NCI-H526 treated with DMSO at 0.1 percent for 48 hours (cell line): ENCODE measurements at places on chromosomes 7 and 10.

DNA sequence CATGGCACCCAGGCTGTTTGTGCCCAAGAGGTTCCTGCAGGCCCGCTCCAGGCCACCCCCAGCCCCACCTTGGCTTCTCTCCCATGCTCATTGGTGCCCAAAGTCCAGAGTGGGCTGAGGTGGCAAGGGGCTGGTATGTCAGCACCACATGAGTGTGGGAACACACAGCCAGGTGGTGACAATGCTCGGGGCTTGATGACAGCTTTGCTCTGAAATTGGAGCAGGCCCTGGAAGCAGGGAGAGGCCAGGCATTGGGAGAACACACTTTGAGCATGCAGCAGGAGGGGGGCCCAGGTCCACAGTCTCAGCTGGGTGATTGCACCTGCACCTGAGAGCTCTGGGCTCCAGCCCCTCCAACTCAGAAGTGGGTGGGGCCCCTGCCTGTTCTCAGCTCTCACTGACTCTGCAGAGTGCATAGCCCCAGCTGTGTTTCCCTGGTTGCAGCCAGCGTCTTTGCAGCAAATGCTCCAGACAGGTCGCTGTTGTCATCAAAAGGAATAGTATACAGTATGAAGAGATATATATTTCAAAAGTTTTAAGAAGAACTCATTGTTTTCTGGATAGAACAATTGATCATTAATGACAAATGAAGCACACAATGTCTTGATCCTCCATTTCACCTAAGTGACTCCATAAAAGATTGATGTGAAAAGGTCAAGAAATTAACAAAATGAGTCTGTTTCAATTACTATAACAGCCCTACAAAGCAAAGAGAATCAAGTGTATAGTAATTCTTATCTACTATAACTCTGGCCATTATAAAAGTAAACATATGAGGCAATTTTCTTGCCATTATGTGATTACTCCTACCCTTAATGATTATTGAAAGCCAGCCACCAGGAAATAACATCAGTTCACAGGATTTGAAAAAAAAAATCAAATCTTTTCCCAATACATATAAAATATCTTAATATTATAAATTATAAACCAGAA, 848.1 kb downstream of the PCDH15 start:
- DNase-seq: no peak

DNA sequence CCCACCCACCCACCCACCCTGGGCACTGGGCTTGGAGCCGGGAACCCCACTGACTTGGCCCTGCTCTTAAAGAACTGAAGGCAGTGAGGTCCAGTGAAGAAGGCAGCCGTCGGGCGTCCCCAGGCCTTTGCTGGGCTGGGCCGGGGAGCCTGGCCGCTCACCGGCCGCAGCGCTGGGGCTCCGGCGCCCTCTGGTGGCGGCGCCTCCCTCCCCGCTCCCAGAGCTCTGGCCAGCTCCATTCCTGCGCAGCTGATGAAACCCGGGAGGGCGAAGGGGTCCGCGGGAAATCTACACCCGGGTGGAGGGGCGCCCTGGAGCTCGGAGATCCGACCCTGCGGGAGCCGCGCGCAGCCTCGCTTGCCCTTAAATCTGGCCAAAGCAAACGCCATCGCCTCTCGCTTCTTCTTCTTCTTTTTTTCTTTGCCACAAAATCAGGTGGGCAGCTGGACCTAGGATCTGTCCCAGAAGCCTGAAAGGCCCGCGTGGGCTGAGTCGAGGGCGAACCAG, 1.7 kb upstream of the CXCL12 start:
- DNase-seq: no peak

GRCh38 chr7:120740348-120740747, 117.6 kb downstream of the TSPAN12 start:
- no peak for DNase-seq

DNA sequence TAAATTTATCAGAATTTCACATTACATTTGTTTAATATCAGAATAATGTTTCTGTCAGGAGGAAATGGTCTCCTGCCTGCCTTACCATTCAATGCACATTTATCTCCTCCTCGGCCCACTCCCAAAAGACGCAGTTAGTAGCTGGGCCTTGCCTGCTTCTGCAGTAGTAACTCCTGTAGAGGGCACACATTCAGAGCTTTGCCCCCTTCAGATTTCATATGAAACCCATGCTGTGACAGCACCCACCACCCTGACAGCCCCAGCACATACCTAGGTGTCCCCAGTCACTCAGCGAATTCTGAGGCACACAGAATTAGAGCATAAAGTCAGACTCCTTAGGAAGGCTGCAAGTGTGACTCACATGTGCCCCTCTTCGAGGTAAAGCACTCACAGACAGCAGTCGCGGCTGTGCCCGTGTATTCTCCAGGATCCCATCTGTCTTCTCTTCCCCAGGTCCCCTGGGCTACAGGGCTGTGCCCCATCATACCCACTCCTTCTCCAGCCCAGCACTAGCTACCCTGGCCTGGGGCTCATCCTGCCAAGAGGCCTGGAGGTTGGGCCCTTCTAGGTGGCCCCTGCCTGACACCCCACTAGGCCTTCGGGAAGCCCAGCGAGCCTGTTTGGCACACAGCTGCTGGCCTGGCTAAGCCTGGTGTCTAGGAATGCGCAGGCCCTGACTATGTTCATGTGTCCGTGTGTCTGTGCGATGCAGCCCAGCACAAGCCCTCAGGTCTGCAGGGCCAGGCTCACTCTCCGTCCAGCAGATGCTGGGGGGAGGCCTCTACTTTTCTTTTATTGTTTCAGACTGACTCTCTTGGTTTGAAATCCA, 4.7 kb upstream of the DEPP1 start:
- no peak for DNase-seq

GRCh38 chr10:79196470-79197461, 128.0 kb downstream of the ZMIZ1 start:
- peak; percentile 14 for DNase-seq

DNA sequence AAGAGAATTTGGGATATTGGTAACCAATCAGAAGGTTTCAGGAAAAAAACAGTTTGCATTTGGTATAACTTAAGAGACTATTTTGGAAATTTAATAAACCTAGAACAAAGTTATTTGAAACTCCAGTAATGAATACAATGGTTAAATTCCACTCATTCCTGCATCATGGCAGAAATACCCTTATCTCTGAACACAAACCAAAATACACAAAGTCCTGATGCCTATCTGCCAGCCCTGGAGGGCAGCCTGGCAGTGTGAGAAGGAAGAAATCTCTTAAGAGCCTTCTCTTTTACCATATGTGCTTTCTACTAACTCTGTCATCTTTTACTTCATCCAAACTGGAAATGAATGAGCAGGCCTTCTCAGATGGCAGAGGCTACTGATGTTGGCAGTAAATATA, 147.1 kb upstream of the LYZL1 start:
- no peak for DNase-seq

- no peak for DNase-seq
Observed at GRCh38 chr7:47407821-47408674, 173.9 kb downstream of the TNS3 start.

DNA sequence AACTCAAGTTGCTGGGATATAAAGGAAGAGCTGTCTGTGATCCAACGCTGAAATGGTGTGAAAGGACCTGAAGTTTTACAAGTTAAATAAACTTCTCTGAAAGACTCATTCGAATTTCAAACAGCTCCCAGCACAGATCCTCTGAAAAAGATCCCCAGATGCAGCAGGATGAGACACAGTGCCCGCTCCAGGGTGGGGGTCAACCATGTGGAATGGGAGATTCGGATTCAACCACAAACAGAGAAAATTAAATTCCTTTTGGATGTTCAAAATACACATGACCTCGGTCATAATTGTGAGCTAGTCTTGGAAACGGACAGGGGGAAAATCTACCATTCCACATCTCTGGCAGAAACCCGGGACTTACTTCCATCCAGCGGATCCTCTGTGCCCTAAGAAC, 119.6 kb downstream of the PRKAG2 start:
- no peak for DNase-seq

GRCh38 chr7:77482015-77482414, 55.1 kb upstream of the PTPN12 start:
- DNase-seq: no peak

DNA sequence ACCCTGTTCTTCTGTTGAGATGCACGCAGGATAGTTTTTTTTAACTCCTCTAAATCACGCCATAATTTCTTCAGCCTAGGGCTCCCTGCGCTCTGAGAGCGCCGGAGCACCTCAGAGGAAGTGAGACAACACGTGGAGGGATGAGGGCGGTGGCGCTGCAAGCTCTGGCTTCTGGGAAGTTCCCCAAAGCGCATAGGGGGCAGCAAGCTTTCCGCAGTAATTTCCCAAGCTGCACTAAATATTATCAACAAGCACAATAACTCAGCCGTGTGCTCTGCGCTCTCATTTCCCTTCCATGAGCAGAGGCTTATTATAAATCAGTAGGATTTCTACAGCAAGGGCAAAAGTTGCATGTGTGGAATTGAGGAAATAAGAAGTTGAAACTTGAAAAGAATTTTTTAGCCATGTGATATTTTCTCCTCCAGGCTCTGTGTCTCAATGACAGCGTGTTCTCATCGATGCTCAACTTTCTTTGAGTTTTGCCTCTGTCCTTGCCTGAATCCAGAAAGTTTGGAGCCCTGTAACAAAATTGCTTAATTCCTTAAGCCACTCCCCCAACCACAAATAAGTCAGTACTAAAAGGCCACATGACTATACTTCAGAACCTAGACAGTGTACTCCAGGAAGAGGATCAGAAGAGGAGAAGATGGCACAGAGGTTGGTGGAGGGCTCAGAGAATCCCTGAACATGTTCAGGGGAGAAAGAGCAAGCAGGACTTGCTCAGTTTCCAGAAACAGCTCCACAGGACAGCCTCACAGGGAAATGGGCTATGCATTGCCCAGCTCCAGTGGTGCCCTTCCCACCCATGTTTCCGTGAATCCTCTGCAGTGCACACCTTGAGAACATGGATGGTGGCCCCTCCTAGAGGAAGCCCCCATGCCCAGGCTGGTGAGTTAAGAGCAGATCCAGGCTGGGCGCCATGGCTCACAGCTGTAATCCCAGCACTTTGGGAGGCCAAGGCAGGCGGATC, 221.5 kb upstream of the GHITM start:
- no peak for DNase-seq

GRCh38 chr10:30247704-30248103, 101.4 kb downstream of the MTPAP start:
- DNase-seq: no peak

DNA sequence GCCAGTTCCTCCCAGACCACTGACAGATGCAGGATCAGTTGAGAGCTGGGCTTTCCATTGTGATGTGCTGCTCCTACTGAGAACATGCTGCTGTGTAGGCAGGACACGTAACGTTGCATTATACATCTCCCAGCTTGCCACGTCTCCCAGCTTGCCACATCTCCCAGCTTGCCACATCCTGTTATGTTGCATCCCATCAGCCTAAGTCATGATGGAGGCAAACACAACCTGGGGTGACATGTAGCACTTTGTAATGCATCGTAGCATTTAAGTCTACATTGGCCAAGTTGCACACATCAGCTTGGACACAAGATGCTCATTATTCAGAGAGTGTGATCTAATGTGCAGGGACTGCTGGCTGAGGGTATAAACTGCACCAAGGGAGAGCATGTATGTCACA, 73.3 kb upstream of the CHCHD3 start:
- DNase-seq: no peak

- DNase-seq: no peak
Observed at GRCh38 chr7:68807666-68808065, 790.6 kb upstream of the AUTS2 start.

DNA sequence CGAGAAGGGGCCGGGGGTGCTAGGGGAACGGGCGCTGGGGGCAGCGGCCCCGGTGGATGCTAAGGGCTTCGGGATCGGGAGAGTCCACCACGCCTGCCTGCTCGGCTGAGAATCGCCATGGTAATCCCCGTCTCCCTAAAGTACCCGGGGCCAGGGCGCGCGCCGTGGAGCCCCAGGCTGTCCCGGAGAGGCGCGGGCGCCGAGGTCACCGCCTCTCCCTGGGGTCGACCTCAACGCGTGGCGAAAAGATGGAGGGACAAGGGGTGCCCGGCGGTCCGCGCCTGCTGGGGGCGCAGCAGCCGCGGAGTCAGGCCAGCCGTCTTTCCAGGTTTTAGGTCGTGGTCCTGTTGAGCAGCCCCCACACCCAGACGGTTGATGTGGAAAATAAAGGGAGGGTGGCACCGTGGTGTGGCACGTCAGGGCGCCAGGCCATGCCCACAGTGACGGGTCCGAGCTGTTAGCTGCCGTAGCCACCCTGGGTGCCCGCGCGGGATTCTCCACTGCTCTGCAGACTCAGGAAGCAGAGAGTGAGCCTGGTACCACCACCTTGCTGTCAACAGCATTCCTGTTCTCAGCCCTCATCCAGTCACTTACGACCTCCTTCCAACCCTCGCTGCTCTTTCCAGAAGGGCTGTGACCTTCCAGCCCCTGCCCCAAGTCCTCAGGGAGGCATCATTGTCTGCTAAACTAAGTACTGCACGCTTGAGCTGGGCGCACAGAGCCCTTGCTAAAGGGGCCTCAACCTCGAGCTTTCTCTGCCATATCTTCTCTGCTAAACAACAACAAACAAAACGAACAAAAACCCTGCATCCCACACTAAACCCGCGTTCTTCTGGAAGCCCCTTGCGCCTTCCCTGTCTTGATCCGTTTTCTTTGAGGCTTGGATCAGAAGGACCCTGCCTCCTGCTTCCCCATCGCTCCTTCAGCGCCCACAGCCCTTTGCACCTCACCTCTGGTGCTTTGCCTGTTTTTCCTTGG, 666 bp downstream of the SMKR1 start:
- DNase-seq: no peak

DNA sequence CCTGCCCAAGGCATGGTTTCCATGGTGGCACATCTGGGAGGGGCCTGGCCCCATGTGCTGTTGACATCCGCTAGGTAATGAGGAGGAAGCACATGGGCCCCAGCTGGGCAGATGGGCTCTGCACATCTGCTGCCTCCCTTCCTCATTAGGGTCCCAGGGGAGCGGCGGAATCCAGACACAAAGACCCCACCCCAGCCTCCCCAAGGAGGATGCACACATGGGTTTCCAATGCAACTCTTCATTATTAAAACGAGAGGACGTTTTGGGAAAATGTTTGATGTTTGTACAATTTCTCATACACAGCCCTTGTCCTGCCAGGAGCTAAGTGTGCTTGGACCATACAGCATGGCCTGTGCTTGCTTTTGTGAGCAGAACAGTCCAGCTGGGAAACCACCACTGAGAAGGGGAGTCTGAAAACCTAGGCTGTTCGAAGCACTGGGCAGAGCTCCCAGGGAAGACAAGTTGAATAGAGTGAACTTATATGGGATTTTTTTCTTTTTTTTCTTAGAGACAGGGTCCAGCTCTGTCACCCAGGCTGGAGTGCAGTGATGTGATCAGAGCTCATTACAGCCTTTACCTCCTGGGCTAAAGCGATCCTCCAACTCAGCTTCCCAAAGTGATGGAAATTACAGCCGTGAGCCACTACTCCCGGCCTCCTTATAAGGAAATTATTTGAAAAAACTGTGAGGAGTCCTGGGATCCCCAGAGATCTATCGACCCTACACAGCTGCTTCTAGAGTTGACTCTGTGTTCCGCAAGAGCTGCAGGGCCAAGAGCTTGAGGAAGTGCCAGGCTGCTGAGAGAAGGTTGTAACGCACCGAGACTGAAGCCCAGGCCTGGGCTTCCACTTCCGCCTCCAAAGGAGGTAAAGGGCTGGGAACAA, 23.4 kb downstream of the FAM107B start:
- no peak for DNase-seq

- DNase-seq: no peak
Observed at GRCh38 chr10:26198119-26198518, 18.5 kb upstream of the GAD2 start.
